Renal cortex interstitium (tissue), 15 donors: ENCODE measurements at places on chromosomes 4 and X. TPM values are rescaled to one million over a fixed set of nuclear protein-coding genes. Genes with fewer than 3 reads are reported as not detected.

The USP17L25 gene
- not detected for polyA plus RNA-seq

DNA sequence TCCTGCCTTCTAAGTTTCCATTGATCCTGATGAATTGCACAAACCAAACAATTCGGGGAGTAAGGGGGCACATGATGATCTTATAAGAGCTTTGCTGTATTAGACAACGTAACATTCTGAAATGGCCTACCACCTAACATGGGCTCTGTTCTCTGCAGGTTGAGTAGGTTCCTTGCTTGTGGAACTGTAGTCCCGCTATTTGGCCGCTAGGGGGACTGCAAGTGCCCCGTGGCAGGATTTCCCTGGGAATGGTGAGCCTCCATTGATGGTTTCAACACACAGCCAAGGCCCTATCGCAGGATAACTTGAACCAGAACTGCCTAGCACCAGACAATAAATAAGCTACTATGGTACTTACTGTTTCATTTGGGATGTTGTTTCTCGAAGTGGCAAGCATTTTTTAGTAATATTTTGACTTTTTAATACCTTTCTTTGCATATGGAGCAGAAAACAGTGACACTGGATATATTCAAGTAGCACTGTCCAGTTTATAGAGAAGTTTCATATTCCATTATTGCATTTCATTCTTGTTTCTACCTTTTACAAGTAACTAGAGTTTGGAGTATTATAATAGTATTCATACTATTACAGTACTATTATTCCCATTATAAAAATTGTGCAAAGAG lies 11.9 kb downstream of the AR start:
- DNase-seq: no peak

- DNase-seq: peak; percentile 53
Measured at GRCh38 chr4:109434007-109434971, 674 bp downstream of the SEC24B start.

The RASSF6 gene
- 4.7 TPM for polyA plus RNA-seq

The UNC5C gene
- 41.3 TPM for polyA plus RNA-seq

DNA sequence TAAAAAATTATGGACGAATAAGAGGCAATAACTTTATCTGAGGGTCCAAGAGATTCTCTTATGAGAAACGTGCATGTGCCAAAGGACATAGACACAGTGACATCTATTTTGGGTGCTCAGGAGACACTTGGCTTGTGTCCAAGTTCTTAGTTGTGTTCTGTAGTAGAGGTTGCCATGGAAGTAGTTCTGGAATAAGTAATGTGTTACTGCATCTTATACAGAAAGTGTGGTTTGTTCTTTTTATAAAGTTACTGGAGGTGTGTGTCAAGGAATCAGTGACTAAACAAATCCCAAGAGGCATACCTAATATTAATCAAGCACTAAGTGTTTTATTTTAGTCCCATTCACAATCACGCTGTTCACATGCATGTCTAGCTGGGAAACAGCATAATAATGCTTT lies 305.7 kb downstream of the ARHGAP24 start:
- DNase-seq: no peak

GRCh38 chr4:78704981-78705683 lies 71.0 kb upstream of the BMP2K start:
- no peak for DNase-seq

GRCh38 chr4:157040405-157040804 lies 35.5 kb upstream of the GLRB start:
- DNase-seq: no peak

DNA sequence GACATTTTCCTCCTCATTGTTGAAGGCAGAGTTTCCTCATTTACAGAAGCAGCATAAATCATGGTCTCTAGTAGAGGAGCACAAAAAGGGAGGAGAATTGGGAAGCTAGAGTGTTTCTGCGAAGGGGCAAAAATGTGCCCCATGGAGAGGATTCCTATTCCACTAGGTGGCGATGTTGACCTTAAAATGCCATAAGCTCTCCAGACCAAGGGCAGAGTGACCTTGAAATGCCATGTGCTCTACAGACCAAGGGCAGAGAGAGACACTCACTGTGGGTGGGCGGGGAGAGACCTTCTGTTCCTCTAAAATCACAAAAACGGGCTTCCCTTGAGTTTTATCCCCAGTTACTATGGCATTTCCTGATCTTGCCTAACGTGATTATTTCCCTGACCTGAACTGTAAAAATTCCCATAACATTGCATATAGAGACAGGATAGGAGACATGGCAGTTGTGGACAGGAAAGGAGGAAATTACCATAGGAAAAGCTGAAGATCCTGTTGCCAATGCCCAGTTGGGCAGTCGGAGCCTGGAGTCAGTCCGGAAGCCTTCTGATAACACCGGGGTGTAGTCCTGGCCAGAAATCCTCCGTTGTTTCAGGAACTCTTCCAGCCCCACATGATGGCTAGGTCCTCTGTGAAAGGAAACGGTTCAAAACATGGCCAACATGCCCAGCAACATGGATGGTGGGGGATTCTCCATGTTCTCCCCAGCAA lies 567.7 kb downstream of the MAGEB5 start:
- no peak for DNase-seq

The CENPVL1 gene
- 0.22 TPM for polyA plus RNA-seq

DNA sequence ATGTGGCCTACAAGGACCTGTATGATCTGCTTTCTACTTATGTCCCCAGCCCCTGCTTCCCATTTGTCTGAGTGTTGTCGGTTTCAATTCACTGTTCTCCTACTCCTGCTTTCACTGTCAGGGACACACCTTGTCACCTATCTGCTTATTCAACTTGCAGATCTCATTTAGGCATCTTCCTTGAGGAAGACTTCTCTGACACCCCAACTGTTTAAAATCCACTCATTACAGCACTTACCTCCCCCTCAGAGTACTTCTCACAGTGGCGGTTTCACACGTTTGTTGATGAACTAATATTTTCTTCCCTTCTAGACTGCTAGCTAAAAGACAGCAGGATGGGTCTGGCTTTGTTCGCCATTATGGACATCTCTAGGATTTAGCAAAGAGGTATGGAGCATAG lies 279.9 kb upstream of the TET2 start:
- DNase-seq: no peak

The CXCL3 gene
- polyA plus RNA-seq: 0.10 TPM

DNA sequence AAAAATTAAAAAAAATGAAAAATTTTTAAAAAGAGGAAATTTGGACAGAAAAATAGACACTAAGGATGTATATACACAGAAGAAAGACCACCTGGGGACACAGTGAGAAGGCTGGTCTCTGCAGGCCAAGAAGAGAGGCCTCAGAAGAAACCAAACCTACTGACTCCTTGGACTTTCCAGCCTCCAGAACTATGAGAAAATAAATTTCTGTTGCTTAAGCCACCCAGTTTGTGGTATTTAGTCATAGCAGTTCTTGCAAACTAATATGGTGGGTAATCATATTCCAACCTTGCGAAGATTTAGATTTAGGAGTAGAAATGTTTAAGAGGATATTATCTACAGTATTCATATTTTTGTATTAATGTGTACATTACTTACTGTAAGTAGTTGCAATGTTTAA lies 56.4 kb downstream of the COQ2 start:
- DNase-seq: no peak

The EDNRA gene
- 88.1 TPM for polyA plus RNA-seq

GRCh38 chr4:82776925-82777542 lies 21.6 kb downstream of the SCD5 start:
- DNase-seq: no peak

DNA sequence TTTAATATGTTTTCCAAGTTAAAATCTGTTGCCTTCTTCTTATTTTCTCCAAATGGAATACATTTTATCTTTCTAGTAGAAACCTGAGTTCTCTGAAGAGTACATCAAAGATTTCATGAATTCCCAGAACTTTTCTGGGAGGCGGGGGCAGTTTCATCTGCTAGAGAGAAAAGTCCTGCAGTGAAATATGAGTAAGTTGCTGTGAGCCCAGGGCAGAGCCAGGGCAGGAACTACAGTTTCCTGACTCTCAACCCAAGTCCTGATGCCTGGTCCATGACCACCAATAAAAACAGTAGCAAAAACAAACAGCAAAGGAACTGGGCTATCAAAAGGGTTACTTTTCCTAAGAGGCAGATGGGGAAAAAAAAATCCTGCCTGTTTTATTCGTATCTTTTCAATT lies 239.4 kb upstream of the CTSO start:
- DNase-seq: peak; percentile 31

DNA sequence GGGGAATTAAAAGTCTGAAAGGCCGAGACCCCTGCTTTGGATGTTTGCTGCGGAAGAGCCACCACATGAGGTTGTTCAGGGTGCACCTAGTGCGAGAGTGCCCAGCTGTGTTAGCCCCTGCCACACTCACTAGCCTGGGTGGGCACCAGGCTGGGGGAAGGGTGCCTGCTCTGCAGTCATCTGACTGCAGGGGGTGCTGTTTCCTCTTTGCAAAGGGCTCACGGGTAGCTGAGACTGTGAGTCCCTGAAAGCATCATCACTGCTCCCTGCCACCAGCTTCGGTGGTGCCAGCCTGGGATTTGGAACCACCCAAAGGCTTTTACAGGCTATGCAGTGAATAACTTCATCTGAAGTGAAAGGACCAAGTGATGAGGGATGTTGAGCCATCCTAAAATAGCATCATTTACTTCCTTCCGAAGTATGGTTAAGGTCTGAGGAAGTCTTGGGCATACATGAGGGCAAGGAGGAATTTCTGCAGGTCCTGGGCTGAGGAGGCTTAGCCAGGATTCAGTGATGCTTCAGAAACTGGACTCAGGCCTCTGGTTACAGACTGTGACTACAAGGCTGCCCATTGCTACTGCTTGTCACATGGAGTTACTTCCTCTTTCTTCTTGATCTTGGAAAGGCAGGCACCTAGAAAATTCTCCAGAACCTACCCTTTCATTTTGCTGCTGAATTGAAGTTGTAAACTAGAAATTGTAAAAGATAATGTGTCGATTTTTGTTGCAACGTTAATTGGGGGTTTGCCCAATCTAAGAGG lies 293.2 kb upstream of the PRPS2 start:
- DNase-seq: no peak

GRCh38 chr4:136505020-136505419 lies 1027.3 kb downstream of the PCDH18 start:
- DNase-seq: no peak
